ENCODE measurements at places on chromosomes 7 and 10.
A peak's percentile ranks its signal among the peaks of the same experiment; 100 is the strongest.

DNA sequence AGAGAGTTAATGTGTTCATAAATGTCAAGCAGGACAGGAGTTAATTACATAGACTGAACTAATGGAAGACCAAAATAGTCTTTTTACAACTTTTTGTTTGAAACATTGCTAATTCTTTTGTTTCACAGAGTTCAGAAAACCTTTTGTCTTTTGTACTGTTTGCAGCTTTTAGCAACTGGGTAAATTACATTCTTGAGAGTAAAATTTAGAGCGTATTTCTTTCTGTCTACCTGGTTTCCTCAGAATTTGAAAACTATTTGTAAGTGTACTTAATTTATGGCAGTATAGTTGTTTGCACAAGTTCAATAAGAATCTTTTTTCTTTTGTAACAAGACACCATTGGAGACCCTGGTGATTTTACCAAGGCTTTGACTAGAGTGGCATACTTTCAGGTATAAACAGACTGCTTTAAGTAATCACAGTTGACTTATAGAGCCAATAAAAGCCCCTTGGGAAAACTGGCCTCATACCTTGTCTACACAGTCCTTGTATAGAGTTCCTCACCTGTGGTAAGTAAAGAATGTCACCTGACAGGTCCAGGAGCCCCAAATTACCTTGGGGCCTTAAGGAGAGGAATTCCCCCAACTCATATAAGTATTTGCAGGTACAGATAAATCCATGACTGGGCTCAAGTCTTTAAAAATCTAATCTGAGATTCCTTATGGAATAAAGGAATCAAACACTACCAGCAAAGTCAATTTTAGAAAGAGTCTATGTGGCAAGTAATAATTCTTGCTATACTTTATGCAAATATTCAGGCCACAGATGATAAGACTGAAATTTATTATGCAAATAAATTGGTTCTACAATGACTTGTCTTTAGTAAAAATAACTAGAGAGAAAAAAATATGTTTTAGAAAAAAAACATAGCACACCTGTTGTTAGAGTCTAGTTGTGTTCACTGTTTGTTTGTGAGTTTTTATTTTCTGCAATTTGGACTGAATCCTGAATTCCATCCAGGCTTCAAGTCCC lies 23.6 kb upstream of the CREB3L2 start:
- DNase-seq = no peak

DNA sequence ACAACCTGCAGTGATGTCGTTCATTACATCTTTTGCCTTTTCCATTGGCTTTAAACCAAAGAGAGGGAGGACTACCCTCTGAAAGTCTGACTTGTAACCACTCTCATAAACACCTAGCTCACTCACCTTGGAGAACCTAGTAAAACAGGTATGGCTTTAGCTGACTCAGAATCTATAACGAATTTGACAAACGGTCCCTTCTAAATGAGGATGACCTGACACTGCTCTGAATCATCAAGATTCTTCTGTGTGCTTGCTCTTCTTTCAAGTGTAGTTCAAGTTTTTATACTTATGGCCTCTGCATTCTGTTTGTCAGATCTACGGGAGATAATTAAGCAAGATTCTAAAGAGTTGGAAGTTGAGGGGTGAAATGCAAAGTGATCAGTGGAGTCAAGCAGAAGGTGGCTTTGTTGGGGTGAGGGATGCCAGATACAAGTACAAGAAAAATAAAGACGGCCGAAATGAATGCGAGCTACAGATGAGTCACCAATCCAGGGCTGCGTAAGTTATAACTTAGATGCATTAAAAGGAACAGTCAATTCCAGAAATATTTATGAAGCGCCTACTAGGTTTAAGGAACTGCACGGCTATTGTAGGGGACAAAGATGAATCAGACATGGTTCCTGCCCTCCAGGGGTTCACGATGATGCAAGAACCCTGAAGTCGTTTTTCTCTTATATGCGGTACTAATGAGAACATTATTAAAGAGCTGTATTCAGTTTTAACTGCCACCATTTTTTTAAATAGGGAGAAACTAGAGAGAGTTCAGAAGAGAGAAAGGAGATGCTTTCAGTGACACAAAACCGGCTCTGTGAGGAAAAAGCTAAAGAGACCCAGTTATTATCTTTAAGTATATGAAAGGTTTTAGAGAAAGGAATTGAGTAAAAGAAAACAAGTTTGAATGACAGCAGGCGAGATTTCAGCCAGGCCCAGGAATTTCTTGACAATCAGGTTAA lies 6.5 kb downstream of the HIPK2 start:
- DNase-seq = peak; percentile 88

DNA sequence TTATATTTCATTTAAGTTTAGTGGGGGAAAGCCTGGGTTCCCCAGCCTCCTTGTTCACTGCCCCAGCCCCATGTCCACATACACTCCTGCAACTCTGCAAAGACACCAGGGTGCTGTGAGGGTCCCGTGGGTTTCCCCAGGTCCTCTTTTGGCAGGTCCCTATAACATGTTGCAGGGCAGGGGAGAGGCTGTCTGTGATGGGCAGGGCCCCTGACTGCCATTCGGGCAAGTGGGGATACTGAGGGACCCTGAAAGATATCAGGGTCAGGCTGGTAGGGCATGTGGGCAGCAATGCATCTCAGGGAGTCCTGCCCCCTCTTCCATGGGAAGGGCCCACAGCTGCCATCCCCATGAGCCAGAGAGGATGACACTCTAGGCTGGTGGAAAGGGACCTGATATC lies 28.4 kb downstream of the RASGEF1A start:
- no peak for DNase-seq

- peak; percentile 63 for DNase-seq
Measured at GRCh38 chr7:50595491-50596102, 30.4 kb upstream of the DDC start.

DNA sequence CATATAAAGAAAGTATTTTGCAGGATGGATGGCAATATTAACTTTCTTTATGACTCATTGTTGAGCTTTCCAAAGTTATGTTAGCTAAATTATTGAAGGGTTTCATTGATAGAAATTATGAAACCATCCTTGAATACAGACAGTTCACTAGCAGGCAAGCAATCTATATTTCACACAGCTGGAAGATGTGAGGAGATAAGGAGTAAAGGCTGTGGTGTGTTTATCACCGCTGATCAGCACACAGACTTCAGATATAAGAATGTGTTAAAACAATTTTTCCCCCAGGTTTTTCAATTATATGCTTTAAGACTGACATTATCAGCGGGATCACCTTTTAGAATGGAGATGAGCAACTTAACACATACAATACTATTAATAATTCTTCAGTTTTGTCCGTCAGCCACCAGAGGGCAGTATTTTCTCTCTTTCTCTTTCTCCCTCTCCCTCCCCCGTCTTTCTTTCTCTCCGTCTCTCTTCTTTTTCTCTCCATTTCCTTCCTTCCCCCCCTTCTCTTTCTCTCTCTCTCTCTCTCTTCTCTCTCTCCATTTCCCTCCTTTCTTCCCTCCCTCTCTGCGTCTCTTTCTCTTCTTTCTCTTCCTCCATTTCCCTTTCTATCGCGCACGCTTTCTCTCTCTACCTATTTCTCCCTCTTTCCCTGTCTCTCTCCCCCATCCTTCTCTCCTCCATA lies 62.9 kb upstream of the FAM171A1 start:
- peak; percentile 74 for DNase-seq

GRCh38 chr7:94272821-94273583 lies 121.7 kb upstream of the COL1A2 start:
- no peak for DNase-seq

DNA sequence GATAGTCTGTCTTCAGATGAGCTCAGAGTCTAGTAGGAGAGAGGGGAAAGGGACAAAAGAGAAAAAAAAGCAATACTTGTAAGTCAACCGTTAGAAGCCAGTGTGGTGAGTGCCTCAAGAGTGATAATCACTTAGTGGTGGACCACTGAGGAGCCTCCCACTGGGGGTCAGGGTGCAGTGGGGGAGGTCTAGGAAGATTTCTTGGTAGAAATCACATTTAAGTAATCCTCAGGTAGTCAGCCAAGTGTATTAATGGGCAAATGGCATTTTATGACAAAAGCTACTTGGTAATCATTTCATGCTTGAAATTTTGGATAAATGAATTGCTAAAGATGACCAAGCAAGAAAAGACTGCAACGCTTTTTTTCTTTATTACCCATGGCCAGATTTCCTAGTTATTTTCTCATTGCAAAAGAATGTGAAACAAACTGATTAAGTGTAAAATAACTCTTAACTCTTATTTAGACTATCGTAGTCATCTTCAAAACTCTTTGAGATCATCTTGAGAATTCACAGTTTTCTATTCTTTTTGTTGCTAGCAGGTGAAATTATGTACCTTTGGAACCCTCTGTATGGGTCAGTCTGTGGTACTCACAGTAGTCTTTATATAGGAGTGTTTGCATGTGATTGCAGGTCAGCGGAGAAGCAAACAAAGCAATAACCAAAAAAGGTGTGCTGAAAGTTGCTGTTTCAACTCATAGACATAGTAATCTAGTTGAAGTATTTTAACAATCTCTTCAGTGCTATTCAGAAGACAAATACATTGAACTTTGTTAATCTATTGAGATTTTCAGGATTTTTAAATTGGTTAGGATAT lies 63.9 kb downstream of the PPP1R9A start:
- peak; percentile 47 for DNase-seq

DNA sequence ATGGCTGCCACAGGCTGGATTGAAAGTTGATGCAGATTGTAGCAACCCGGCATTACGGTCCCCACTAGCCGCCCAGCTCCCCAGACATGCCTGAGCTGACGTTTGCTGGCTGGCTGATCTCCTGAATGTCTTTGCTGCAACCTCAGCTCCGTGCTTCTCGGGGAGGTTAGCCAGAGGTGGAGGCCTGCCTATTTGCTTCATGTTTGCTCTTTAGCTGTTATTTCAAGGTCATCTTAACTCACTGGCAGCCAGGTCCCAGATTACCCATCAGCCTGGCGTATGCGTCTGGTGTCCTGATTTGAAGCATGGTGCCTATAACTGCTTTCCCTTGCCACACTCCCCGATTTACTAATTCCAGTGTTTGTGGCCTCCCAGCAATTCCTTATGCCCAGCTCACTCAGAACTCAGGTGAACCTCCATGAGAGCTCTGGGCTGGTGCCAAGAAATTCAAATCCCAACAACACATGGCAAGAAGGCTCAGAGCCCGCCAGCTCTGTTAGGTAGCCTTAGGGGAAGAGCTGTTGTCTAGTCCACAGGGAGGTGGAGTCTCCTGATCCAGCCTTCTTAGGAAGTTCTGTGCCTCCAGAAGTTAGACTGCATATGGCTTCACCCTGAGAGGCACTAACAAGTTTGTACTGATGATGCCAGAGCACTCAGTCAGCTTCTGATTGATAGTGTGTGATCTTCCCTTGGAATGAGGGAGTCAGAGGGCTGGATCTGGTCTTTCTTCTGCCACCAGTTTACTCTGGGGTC lies 69.7 kb upstream of the EXOC4 start:
- DNase-seq = no peak

- DNase-seq = no peak
Measured at GRCh38 chr7:90225601-90226000, 14.1 kb downstream of the STEAP2 start.

GRCh38 chr10:97508342-97508741 lies 9.6 kb downstream of the UBTD1 start:
- peak; percentile 54 for DNase-seq

GRCh38 chr7:16169537-16169936 lies 251.8 kb downstream of the CRPPA start:
- DNase-seq = no peak

- DNase-seq = no peak
Measured at GRCh38 chr10:6609625-6610024, 29.5 kb upstream of the PRKCQ start.

DNA sequence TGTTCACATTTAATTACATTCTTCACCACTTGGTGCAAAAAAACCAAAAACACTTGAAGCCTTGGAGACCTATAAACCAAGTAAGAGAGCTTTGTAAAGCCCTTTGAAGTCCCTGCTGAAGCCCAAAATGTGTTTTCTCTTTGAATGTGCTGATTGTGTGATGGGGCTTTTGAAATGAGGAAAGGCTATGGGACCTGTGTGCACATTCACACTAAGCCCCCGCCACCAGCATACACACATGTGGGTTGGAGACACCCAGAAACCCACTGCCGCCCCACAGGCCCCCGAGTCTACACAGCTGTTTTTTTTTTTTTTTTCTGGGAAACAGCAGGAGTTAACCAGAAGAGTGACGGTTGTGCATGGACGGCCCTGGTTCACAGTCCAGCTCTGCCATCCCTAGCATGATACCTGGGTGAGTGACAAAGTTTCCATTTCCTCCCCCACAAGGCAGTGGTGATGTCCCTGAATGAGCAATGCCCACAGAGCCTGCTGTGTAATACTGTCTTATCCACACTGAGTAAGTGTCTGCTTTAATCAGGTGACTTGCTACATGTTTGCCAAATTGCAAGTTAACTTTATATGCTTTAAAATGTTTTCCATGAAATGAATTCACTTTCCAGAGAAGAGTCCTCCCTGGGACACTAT lies 154.6 kb upstream of the GDF10 start:
- no peak for DNase-seq

- no peak for DNase-seq
Measured at GRCh38 chr7:50543776-50544442, 21.3 kb downstream of the DDC start.
